ENCODE measurements at places on chromosomes 12 and 14.

DNA sequence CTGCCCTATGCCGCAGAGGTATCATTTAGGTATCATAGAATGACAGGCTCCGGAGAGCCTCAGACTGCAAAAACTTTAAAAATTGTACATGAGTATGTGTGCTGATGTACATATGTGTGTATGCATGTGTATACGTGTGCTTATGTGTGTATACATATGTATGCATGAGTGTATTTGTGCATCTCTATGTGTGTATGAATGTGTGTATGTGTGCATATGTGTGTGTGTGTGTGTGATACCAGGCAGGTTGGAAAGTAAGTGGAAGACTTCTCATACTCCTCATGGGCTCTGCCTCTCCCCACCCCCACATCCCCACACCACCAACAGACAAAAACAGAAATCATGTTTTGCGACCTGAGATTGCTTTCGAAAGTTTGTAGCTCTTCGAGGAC, 621 bp upstream of the TMEM117 start:
- no peak for DNase-seq

- DNase-seq, result no peak
Measured at GRCh38 chr14:101499080-101499479, 62.2 kb upstream of the DIO3 start.

GRCh38 chr12:124613151-124613585, 45.8 kb upstream of the NCOR2 start:
- DNase-seq, result no peak

DNA sequence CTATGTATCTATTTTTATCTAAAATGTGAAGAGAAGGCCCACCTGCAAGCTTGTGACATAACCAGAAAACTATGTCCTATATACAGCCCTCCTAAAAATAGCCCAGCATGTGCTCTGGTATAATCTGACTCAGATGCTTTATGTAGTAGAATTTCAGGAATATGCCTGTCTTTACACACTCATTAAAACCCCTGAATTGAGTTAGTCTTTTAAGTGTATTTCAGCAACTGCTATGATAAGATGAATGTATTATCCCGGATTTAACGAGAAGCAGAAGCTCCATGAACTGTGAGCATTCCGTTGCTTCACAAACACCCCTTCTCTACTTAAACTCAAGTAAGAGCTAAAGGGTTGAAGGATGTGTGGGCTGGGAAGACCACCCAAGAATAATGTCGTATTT, 89.9 kb upstream of the PRICKLE1 start:
- no peak for DNase-seq

- no peak for DNase-seq
Measured at GRCh38 chr12:118023301-118023860, 6.9 kb downstream of the RFC5 start.

DNA sequence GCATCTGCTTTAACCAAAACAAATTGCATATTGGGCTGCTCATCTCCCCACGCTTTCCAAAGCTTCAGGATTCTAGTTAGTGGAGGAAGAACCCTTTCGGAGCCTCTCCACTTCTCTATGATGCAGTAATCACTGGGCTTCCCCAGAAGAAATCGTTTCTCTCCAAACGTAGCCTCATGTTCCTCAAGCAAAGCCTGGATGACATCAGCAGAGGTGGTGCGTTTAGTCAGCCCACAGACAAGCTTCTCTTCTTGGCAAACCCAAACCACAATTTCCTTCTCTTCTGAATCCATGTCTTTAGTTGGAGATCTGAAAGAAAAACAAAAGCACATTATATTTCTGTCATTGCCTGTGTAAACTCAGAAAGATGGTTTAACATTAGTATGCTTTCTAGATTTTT, 30.6 kb downstream of the RASSF9 start:
- DNase-seq, result no peak

- no peak for DNase-seq
Measured at GRCh38 chr12:90338365-90338764, 616.6 kb downstream of the CCER1 start.

DNA sequence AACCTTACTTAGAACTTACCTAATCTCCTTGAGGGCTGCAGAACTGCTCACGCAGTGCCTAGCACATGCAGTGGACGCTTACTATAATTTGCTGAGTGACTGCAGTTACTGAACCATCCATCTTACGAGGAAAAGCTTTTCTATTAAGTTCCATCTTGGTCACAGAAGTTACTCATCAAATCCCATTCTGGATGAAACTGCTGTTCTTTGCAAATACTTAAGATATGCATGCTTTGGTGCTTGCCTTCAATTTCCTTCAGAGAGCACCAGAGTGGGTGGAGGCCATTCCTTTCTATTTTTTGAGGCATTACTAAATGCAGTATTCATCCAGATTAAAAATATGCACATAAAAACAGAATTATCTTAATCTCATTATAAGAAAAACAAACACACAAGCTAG, 17.7 kb upstream of the PELI2 start:
- DNase-seq, result no peak

- DNase-seq, result no peak
Measured at GRCh38 chr12:127606476-127607015, 660.4 kb upstream of the TMEM132C start.

- no peak for DNase-seq
Measured at GRCh38 chr12:120013659-120014380, 24.8 kb downstream of the BICDL1 start.

- DNase-seq, result no peak
Measured at GRCh38 chr12:41212625-41213024, 24.5 kb downstream of the PDZRN4 start.

GRCh38 chr14:105935384-105935783, 409.0 kb downstream of the TMEM121 start:
- no peak for DNase-seq

- DNase-seq, result no peak
Measured at GRCh38 chr12:131283191-131283861, 329.6 kb downstream of the ADGRD1 start.
